NCI-H345 (cell line): ENCODE measurements at places on chromosomes 7 and 10.

GRCh38 chr10:69640196-69640980, 10.3 kb downstream of the FAM241B start:
- no peak for DNase-seq

DNA sequence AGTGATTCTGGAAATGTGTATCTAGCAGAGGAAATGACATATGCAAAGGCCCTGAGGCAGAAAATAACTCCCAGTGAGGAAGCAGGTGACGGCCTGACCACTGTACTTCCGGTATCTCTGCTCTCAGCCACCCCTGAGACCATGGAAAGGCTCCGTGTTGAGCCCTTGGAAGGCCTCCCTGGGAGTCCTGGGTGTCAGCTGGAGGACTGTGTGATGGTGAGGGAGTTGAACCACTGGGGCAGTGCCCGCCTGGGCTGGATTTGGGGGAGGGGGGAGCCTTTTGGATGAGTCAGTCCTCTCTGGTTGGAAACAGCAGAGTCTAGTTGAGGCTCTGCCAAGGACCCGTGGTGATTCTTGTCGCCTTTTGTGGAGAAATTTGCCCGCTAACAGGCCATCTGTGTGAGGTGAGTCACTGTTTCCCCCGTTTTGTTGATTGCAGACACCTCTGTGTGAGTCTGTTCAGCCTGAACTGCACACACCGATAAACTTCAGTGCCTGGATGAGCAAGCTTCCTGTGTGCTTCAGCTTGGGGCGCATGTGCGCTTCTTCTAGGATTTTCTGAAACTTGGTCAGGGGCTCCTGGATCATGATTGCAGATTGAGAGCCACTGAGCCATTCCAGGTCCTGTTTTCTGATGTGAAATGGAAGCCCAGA, 98.6 kb downstream of the GRK5 start:
- no peak for DNase-seq

DNA sequence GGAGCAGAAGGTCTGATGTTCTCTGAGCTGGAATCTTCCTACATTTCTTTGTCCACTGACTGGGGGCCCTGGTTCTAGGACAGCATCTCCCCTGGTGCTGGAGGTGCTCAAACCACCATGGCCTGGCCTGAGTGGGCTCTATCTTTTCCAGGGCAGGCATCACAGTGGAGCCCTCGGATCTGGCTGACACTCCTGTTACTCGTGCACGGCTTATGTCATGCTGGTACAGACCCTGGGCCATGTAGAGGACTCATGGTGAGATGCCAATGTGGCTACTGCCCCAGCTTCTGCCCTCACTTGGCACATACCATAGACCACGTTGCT, 96.0 kb downstream of the HIPK2 start:
- no peak for DNase-seq

GRCh38 chr7:1685000-1685624, 15.0 kb downstream of the ELFN1 start:
- no peak for DNase-seq

DNA sequence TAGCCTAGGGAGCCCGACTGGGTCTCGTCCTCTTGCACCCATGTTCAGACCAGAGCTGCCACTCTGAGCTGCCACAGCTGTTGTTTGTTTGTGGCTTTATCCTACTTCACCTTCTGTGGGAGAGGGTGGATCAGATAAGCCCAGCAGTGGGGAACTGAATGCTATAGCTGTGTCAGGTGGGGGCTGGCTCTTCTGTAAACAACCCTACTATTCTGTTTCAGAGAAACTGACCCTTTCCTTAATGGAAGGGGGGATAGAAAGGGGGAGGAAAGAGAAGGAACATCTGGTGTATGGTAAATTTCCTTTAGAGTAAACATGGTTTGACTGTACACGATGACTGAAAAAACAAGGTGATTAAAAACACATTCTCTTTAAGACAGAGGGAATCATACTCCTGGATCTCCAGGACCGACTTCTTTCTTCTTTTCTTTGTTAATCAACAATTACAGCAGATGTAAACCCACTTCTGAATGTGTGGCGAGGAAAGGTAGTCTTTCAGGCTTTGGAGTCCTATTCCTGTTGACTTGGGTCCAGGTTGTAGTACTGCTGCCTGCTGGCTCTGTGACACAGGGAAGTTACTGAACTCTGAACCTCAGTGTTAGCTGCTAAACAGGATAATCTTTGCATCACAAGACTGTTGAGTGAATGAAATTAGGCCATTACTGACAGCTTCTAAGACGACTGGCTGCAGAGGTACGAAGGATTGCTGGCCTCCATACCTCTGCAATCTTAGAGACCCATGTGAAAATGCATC, 6.0 kb downstream of the PRXL2A start:
- DNase-seq: peak; percentile 19

- DNase-seq: no peak
Measured at GRCh38 chr10:11018432-11018841, 765 bp downstream of the CELF2 start.

DNA sequence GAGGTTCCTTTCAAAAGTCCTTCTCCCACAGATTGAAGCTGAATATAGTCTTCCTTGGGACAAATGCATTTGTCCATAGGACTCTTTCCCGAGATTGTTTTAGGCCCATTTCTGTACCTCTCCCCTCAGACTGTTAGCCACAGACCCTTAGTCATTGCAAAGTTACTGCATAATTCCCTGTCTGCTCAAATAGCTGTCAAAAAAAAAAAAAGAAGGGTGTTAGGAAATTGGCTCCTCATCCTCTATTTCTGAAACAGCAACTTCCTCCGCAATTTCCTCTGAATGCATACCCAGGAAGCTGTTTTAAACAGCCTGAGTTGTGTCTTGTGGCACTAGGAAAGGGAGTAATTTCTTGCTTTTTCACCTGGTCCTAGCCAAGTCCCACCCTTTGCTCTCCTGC, 5.4 kb downstream of the LRRC4 start:
- DNase-seq: no peak

- no peak for DNase-seq
Measured at GRCh38 chr7:84701524-84702306, 485.1 kb downstream of the SEMA3D start.

GRCh38 chr10:15879058-15879457, 18.8 kb upstream of the MINDY3 start:
- peak; percentile 26 for DNase-seq

GRCh38 chr7:147923841-147924240, 666.7 kb upstream of the C7orf33 start:
- DNase-seq: no peak

DNA sequence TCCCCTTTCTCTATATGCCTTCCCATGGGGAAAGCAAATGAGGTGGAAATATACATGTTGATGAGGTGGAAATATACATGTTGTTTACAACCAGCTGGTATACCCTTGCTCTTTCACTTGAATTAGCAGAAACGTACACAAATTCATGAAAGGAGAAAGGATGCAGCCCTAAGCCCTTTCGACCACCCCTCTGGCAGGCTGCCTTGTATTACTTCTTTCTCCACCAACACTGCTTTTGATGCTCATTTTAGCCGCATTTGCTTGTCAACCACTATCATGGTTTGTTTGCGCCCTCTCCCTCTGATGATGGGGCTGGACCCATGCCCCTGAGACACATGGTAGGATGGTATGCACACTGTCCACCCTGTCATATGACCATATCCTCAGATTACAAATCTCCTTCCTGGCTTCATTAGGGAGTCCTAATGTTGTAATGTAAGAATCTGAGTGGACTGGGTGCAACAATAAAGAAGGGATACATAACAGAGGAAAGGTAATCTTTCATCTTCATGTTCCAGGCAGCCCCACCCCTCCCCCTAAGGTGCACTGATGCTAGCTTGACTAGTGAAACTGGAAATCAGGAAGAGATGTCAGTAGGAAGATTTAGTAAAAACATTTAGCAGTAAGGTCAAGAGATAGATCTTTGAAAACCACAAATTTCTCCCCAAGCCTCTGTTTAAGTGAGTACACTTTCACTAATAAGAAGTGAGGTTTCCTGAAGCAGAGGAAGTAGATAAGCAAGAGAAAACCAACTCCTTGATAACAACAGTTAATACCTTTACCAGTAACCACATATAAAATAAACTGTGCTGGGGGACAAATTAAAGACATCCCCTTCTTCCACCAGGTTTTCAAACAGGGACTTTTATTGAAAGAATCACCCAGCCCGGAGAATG, 536.8 kb upstream of the NRP1 start:
- no peak for DNase-seq

DNA sequence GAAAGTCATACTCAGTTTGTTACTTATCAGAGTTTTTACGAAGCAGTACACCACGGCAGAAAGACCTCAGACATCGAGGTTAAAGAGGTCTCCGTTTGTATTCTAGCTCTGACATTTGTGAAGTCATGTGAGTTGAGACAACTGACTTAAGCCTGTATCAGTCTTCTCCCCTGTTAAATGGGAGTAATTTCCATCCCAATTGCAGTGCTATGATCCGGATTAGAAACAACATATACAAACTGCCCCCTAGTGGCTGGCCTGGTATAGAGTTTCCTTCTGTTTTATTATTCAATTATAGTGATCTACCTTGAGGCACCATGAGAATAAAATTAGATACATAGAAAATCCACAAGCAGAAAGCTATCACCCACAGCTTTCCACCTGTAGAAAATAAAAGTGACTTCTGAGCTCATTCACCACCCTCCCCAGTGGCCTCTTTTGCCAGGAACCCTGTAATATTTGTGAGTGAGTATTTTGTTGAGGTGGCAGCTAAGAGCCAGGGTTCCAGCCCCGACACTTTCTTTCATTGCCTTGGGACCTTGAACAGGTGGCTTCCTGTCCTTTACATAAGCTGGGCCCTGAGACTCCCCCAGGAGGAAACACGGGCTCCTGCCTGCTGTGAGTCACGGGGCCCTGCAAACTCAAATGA, 607.2 kb upstream of the MGMT start:
- DNase-seq: peak; percentile 31

- DNase-seq: no peak
Measured at GRCh38 chr10:68735119-68735518, 14.1 kb downstream of the CCAR1 start.

- DNase-seq: peak; percentile 67
Measured at GRCh38 chr10:121788717-121789116, 139.1 kb downstream of the ATE1 start.

GRCh38 chr7:103573479-103574058, 127.6 kb upstream of the SLC26A5 start:
- DNase-seq: peak; percentile 53

DNA sequence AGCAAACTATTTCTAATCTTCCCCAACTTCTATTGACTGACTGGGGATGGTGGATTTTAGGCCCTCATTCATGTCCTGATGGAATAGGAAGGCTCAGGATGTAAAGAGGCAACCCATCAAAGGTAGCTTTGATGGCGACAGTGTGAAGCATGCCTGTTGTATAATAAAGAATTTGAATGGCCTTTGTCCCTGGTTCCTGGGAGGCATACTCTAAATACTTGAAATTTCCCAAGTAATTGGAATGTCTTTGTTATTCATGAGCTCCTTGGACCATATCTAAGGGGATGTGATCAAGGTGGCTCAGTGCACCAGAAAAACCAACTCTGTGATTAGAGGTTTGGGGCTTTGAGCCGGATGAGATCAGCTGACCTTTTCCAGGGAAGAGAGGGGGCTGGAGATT, 264.5 kb upstream of the NEBL start:
- DNase-seq: no peak
